AG10803 (cell line): ENCODE measurements at places on chromosomes 16 and 17.
A peak's percentile ranks its signal among the peaks of the same experiment; 100 is the strongest.

DNA sequence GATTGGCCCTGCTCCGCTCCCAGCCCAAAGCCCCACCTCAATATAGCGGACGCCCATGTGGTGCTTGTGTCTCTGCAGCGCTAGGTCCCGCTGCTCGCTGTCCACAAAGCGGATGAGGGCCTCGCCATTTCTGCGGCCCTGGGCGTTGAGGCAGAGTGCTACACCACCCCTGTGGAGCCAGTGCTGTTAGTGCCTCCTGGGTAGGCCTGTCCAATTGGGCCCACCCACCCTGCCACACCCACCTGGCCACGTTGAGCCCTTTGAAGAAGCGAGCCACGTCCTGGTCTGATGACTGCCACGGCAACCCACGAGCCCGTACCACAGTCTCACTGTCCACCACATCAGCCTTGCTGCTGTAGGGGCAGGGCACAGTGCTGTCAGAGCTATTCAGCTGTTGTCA, 3.6 kb downstream of the ESRP2 start:
- no peak for DNase-seq

GRCh38 chr17:78082988-78083387, 45.6 kb downstream of the TMC6 start:
- no peak for DNase-seq

GRCh38 chr16:57504001-57504400, 17.7 kb upstream of the DOK4 start:
- no peak for DNase-seq

GRCh38 chr16:23595246-23595950, 718 bp downstream of the NDUFAB1 start:
- DNase-seq, result no peak

DNA sequence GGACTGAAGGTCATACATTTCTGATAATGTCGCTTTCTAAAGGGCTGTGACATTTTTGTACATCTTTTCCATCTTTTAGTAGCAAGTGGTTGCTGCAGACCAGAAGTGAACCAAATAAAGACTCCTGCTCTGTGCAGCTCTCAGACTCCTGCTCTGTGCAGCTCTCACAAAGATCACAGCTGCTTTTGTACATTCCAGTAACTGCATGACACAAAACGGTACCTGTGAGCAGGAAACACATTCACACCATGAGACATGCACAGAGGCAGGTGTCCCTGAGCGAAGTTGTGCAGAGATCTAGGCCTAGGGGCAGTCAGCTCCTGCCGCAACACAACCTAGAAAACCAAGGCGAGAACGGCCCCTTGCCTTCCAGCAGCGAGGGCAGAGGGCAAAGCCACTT, 67.5 kb downstream of the KLHDC4 start:
- no peak for DNase-seq

- DNase-seq, result peak; percentile 65
Measured at GRCh38 chr16:55668340-55669281, 12.8 kb downstream of the SLC6A2 start.

GRCh38 chr17:31031841-31032240, 61.0 kb downstream of the RNF135 start:
- DNase-seq, result no peak

GRCh38 chr17:31702041-31702440, 157.0 kb downstream of the COPRS start:
- DNase-seq, result no peak

- no peak for DNase-seq
Measured at GRCh38 chr16:57132470-57132869, 40.1 kb downstream of the CPNE2 start.

- no peak for DNase-seq
Measured at GRCh38 chr16:64532691-64533090, 589.2 kb downstream of the CDH11 start.

DNA sequence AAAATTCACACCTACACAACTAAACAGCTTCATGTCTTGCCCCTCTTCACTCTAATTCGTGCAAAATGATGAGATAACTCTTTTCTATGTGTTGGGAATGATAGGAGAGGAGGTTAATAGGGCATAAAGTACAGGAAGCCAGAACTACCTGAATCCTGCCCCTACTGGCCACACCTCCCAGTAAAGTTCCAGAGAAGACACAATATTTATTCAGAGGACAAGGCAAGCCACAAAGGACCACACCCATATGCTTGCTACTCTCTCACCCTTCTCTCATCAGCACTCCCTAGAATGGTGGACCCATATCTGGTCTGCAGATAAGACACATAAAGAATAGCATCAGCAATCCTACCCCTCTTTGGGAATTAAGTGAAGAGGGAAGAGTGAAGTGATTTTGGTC, 74.6 kb downstream of the ZNF18 start:
- no peak for DNase-seq

GRCh38 chr17:72838068-72838467, 254.4 kb downstream of the SLC39A11 start:
- no peak for DNase-seq

DNA sequence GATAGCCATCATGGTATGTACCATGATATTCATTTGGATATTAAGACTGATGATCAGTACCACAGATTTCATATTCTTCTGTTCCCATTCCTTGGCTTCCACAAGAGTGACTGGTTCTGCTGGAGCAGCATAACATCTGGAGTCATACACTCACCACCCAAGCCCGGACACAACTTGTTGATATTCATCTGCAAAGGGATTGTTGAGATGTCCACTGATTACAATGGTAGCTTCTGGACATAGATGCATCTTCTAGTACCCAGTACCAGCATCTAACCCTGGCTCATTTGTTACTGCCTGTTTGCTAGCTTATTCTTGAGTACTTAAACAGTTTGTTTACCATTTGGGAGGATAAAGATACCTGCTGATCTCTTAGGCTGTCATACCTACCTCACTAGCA, 235.7 kb upstream of the AXIN2 start:
- no peak for DNase-seq

- peak; percentile 36 for DNase-seq
Measured at GRCh38 chr16:23435500-23435899, 17.5 kb downstream of the COG7 start.

- DNase-seq, result no peak
Measured at GRCh38 chr16:79419148-79419547, 181.4 kb downstream of the MAF start.

- DNase-seq, result no peak
Measured at GRCh38 chr17:73833775-73834488, 189.7 kb upstream of the SDK2 start.

DNA sequence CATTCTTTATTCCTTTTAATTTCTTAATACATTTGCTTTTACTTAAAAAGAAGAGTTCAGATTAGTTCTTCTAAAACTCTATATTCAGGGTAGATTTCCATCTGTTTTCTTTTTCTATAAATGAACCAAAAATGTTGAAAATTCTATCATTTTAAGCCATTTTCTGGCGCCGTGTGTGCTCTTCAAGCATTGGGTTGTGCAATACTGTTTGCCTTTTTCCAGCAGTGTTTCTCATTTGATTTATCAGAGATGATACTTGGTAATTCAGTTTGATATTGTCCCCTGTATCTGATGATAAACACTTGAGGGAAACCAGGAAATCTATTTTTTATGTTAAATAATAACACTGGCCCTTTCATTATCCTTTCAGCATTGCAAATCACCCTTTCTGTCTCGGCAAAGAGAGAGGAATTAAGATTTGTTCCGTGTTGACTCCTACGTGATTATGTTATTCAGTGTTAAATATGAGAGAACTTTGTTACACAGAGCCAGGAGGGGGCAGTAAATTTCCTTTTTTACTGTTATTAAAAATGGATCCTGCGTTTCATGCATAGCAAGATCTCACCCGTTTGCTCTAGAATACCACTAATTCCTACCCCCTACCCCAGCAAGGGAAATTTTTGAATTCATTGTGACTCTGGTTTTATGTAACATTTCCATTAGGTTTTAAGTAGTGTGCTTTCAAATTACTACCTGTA, 606.9 kb upstream of the RBFOX1 start:
- no peak for DNase-seq

DNA sequence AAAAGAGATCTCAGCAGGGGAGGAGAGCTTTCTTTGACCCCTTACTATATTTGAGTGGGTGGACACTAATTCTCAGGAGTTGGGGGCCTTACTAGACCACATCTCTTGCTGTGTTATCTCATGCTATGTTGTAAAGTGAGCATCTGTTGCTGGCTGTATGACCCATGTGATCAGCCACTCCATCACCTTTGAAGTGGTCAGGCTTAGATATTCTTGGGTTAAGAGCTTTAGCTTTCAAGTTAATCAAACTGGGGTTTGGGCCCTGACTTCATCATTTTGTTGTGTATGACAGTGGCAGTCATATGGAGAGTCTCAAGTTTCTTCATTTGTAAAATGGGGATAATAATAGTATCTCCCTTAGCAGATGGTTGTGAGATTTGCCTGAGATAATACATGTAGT, 201.1 kb downstream of the FTO start:
- no peak for DNase-seq

DNA sequence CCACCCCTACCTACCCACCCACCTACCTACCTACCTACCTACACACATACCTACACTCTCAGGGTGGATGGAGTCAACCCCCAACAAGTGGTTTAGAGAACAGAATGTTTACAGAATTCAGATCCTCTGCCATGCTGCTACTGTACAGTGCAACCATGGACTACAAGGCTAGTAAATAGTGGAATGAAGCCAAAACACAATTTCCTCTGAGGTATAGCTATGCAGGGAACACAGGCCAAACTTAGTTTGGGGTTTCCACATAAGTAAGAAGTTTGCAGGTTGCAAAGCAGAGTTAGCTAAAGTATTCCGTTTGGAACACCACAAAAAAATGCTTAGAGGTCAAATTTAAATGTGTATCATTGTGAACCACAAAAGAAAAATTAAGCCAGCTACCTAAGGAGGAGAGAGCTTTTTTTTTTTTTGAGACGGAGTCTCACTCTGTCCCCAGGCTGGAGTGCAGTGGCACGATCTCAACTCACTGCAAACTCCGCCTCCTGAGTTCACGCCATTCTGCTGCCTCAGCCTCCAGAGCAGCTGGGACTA, 2.7 kb upstream of the AP1G1 start:
- peak; percentile 12 for DNase-seq

DNA sequence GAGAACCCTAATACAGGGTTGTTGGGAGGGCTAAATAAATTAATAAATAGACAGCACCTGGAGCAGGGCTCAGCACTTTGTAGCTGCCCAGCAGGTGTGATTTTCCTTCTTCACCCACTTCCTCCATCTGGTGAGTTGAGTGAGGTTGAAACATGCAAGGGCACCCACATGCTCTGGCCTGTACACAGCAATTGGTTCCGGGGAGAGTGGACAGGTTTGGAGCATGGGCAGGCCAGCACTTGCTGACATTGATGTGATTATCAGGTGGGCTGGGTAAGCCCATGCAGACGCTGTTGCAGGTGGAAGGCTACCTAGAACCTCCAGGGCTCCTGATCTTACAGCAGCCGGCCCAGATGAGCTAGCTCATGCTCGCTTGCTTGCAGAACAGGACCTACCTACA, 1.3 kb upstream of the MRTFB start:
- DNase-seq, result no peak

GRCh38 chr17:1629504-1630310, 1.1 kb upstream of the SLC43A2 start:
- DNase-seq, result peak; percentile 52

DNA sequence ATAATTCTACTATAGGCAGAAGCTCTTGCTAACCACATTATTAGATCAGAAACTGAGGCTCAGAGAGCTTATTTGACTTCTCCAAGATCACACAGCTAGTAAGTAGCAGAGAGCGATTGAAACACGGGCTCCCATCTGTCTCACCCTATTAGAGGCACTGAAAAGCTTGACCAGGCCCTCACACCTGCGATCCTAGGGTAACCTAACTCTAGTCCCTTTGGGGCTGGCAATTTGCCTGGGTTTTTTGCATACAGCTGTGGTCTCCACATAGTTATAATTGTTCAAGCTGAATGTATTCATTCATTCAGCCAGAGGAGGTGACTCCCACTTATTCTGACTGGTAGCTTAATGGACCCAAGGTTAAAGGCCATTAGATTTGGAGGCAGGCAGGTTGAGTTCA, 121.2 kb downstream of the ANKFN1 start:
- no peak for DNase-seq

DNA sequence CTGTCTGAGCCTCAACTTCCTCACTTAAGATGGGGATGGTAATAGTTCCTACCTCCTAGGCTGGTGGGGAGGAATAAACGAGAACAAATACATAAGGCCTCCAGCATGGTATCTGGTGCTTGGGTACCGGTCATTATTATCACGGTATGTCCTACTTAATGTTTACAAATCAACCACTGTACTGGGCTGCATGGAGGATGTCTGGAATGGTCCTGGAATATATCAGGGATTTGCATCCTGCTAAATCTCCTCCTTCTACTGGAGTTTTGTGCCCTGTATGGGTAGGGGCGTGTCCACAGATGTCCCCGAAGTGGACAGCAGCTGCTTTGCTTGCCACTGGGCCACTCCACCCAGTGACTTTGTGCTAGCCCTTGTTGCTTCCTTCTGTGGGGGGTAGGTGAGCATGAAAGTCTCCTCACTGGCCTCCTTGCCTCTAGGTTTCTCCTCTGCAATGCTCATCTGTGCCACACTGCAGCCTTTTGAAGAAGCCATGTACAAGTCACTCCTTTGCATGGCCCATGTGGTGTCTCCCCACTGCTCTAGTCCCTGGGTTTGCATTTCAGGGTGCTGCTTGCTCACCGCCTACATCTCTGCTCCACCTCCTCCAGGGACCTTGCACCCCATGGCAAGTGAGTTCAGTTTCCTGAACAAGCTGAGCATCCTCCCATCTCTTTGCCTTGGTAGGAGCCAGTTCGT, 2.2 kb upstream of the CMIP start:
- no peak for DNase-seq

DNA sequence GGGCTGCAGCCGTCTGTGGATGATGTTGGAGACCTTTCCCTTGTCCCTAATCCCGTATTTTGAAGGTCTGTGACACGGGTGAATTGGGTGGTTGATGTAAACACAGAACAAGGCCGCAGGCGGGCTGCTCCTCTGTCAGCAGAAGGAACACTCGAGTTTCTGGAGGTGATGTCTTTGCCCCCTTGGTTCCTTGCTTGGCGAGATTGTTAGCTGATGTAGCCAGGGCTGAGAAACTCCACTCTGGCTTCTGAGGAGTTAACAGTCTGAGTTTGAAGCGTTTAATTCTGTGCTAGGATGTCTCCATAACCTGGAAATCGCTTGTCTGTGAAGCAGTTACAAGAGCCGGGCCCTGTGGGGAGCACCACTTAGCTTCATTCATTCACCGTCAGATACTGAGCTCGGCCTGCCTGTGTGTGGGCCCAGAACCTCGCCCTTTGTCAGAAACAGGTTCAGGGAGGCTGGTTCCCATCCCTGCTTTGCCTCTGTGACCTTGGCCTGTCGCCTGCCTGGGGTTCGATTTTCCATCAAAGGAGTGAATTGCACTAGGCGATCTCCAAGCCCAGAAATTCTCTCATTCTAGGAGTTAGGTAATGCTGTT, 1.3 kb downstream of the MAPK8IP3 start:
- DNase-seq, result peak; percentile 44

DNA sequence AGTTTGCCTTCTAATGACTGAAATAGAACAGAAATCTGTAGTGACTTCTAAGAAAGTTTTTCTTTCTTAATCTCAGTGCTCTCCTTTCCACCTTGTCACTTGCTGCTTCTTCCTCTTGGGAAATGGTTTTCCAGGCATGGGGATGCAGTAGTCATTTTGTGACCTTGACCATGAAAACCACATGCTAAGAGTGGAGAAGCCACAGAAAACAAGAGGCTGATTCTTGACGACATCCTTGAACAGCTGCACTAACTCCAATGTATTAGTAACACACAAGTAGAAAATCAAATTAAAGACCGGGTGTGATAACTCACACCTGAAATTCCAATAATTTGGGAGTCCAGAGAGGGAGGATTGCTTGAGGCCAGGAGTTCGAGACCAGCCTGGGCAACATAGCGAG, 15.5 kb upstream of the USP31 start:
- no peak for DNase-seq
